Hypothalamus (tissue), 51 donors: ENCODE measurements at places on chromosomes 1 and 21.

DNA sequence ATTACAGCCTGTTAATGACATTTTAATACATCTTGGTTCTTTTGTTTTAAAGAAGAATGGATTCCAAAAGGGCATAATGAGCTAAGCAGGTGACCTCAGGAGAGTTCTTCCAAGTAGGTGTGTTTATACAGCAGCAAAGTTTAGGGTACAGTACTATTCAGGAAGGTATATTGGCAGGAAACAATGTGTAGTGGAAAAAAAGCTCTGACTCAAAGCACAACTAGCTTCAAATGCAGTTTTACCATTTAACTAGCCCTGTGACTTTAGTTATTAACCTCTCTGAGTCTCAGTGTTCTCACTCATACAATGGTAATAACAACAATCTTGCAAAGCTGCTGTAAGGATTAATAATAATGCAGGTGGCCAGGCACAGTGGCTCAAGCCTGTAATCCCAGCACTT is 29.9 kb downstream of the FAF1 start:
- DNase-seq, result no peak

GRCh38 chr1:4730078-4730477 is 75.7 kb downstream of the AJAP1 start:
- no peak for DNase-seq

- no peak for DNase-seq
These were observed 49.2 kb downstream of the C8B start for GRCh38 chr1:56916630-56917029.

- DNase-seq, result no peak
These were observed 88.3 kb downstream of the AK5 start for GRCh38 chr1:77370161-77370560.

DNA sequence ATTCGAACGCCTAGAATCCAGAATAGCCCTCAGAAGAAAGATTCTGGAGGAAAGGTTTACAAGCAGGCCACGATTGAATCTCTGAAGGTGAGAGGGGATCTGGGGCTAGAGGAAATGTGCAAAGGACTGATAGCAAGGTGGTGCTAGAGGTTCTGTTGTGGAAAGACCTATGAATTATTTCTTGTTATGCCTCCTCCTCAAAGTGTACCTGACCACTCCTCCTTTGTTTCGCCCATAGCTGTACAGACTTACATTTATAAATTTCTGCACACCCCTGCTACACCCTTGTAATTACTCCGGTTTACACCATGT is 986 bp downstream of the TCEANC2 start:
- no peak for DNase-seq

DNA sequence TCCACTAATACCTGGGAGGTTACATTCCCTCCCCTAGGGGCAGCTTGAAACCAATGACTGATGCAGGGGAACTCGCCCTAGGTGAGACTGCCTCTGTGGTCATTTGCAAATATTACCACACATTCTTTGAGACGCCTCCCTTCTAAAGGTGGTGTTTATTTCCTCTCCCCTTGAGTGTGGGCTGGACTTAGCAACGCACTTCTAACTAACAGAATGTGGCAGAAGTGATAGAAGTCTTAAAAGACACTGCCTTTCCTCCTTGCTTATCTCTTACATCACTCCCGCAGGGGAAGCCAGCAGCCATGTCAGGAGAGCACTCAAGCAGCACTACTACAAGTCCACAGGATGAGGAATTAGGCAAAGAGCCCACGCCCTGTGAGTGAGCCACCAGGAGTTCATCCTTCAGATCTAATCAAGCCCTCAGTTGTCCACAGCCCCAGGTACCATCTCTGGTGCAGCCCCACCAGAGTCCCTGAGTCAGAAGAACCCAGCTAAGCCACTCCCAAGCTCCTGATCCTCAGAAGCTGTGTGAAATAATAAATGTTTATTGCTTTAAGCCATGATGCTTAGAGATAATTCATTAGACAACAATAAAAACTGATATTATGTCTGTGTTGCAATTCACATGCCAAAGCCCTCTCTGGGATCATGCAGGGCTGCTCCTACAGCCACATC is 14.8 kb upstream of the MATN1 start:
- no peak for DNase-seq

DNA sequence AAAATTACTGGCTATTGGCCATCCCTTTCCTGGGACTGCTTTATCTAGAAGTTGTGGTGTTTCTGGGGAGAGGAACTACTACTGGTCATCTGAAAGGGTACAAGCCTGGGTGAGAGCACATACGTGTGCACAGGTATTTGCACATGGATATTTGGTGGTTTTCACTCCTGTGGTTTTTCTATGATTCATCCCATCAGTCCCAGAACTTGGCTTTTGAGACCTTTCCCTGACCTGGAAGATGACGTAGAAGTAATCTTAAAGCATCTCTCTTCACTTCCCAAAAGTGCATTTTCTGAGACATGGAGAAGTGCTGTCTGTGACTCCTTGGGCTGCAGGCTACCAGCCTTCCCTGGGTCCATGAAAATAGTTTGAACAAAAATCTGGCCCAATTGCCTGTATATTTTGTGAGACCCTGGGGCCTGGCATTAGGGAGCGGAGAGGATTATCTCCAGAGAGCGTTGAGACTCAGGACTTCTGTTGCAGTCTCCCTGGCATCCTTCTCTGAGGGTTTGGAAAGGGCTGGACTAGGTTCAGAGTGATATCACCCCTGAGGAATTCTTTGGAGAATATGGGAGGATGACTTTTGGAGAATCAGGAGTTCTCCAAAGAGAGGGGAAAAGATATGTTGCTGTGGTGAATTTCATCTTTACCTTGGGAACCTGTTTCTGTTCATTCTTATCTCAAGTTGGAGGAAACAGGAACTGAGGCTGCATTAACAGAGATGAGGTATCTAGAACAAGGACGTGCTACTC is 130.8 kb downstream of the NOS1AP start:
- no peak for DNase-seq

DNA sequence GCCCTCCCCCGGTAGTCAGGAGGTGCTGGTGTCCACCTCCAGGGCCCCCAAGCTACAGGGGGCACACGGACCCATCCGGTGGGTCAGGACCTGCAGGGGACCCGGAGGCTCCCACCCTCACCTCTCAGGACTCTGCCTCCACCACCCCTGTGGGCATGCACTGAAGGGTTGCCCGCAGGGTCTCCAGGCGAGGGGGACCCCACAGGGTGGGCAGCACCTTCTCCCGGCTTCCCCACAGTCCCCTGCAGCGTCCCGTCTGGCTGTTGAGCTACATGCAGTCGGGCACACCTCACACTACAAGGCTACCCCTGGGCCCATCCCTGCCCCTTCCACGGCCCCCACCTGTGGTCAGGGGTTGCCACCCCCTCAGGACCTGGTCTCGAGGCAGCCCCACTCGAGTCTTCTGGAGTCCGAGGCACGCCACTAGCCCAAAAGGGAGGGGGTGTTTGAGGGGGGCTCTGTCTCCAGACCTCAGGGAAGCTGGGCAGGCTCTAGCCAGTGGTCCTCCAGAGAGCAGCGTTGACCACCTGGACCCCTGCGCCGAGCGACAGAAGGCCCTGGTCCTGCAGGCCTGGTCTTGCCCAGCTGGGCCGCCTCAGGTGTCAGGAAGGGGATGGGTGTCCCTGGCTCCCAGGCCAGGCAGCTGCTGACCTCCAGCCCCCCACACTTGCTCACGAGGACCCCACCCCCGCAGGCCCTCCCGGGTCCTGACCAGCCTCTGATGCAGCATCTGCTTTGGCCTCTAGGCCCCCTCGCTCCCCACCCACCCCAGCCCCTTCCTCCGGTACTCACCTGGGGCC is 9.6 kb downstream of the PARS2 start:
- DNase-seq, result no peak

- DNase-seq, result no peak
These were observed 408.8 kb upstream of the DAB1 start for GRCh38 chr1:57832612-57833011.

DNA sequence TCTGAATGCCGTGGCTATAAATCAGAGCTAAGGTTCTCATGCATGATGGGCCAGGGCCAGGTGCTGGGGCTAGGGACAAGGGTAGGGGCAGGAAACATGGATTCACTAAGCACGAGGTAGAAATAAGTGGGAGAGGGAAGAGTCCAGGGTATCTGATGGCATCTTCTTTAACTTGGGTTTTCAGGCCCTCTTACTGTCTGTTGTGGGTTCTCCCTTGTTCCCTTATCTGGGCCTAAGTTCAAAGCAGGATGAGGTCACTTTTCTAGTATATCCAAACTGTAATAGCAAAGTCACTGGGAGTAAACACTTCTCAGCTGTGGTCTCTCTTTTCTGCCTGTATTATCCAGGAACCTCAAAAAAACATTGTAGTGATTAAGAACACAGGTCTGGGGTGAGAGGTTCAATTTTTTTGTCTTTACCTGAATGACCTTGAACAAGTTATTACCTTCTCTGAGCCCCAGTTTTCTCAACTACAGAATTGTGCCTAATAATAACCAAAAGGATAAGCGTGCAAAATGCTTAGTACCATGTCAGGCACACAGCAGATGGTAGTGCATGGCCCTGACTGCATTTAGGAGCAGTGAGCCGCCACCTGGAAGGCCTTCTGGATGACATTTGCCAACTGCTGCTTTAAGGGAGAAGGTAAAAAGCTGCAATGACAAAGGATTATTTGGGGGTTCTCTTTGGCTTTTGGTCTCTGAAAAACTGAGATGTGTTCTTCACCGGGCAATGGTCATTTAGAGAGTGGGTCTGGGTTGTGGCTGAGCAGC is 53.6 kb upstream of the A3GALT2 start:
- no peak for DNase-seq
